A549 (cell line): ENCODE measurements at places on chromosomes 12 and 14. TPM values are rescaled to one million over a fixed set of nuclear protein-coding genes. Genes with fewer than 3 reads are reported as not detected.

TSPAN19 gene
- 0.12 to 0.13 TPM in 2 of 3 replicates, not detected in the other for polyA plus RNA-seq

KRT85 gene
- polyA plus RNA-seq = 2.9 to 4.8 TPM (median 3.7 TPM) in 3 replicates

CACNA1C gene
- not detected in 3 replicates for polyA plus RNA-seq

KCNMB4 gene
- 0.04 to 0.08 TPM (median 0.08 TPM) in 3 replicates for polyA plus RNA-seq

ARHGEF25 gene
- polyA plus RNA-seq = 8.0 to 13.8 TPM (median 11.9 TPM) in 3 replicates

CGRRF1 gene
- polyA plus RNA-seq = 15.4 to 18.2 TPM (median 15.8 TPM) in 3 replicates

GPR135 gene
- 1.5 to 2.0 TPM (median 1.7 TPM) in 3 replicates for polyA plus RNA-seq

NFATC4 gene
- 0.04 to 0.25 TPM (median 0.10 TPM) in 3 replicates for polyA plus RNA-seq

BIN2 gene
- polyA plus RNA-seq = 0.05 to 0.08 TPM in 2 of 3 replicates, not detected in the other

TMEM119 gene
- polyA plus RNA-seq = not detected in 3 replicates

ANO2 gene
- polyA plus RNA-seq = not detected in 3 replicates

KRT80 gene
- polyA plus RNA-seq = 38.3 to 56.4 TPM (median 46.0 TPM) in 3 replicates

PRB2 gene
- polyA plus RNA-seq = not detected in 3 replicates

SPTSSA gene
- polyA plus RNA-seq = 35.6 to 68.0 TPM (median 65.3 TPM) in 3 replicates

FCF1 gene
- 80.1 to 93.7 TPM (median 86.3 TPM) in 3 replicates for polyA plus RNA-seq

KRT71 gene
- polyA plus RNA-seq = not detected in 3 replicates

HNF1A gene
- 5.7 to 7.3 TPM (median 6.8 TPM) in 3 replicates for polyA plus RNA-seq

CLEC1B gene
- not detected in 3 replicates for polyA plus RNA-seq

ORMDL2 gene
- 73.5 to 82.9 TPM (median 79.0 TPM) in 3 replicates for polyA plus RNA-seq

KRT1 gene
- polyA plus RNA-seq = not detected in 3 replicates

COCH gene
- polyA plus RNA-seq = 27.6 to 33.0 TPM (median 31.9 TPM) in 3 replicates

CCDC177 gene
- polyA plus RNA-seq = not detected in 3 replicates

CCDC197 gene
- not detected in 3 replicates for polyA plus RNA-seq

TMTC1 gene
- 0.04 TPM in 2 of 3 replicates, not detected in the other for polyA plus RNA-seq

LIN7A gene
- polyA plus RNA-seq = 0.21 to 0.23 TPM (median 0.21 TPM) in 3 replicates

HCAR3 gene
- 0.04 TPM in 1 of 3 replicates, not detected in the others for polyA plus RNA-seq

CLEC7A gene
- 0.08 TPM in 1 of 3 replicates, not detected in the others for polyA plus RNA-seq

SLC25A47 gene
- not detected in 3 replicates for polyA plus RNA-seq

FOXA1 gene
- 5.5 to 5.9 TPM (median 5.8 TPM) in 3 replicates for polyA plus RNA-seq

ACSM4 gene
- polyA plus RNA-seq = not detected in 3 replicates

FAM181A gene
- not detected in 3 replicates for polyA plus RNA-seq

AKAP6 gene
- 0.22 to 0.37 TPM (median 0.27 TPM) in 3 replicates for polyA plus RNA-seq

STYK1 gene
- 0.21 to 0.54 TPM (median 0.32 TPM) in 3 replicates for polyA plus RNA-seq

JPH4 gene
- polyA plus RNA-seq = 0.03 TPM in 1 of 3 replicates, not detected in the others

TSPAN11 gene
- 0.04 to 0.10 TPM (median 0.06 TPM) in 3 replicates for polyA plus RNA-seq

AICDA gene
- 0.05 to 0.16 TPM (median 0.05 TPM) in 3 replicates for polyA plus RNA-seq

GLIPR1 gene
- polyA plus RNA-seq = 42.6 to 45.0 TPM (median 44.5 TPM) in 3 replicates
